ENCODE measurements at places on chromosomes 7 and 10.

- no peak for DNase-seq
Observed at GRCh38 chr7:45236666-45237065, 79.1 kb downstream of the RAMP3 start.

- DNase-seq, result no peak
Observed at GRCh38 chr7:22890773-22891172, 68.1 kb upstream of the TOMM7 start.

GRCh38 chr10:100025576-100025975 lies 15.8 kb upstream of the DNMBP start:
- peak; percentile 39 for DNase-seq

GRCh38 chr7:87253589-87254087 lies 34.1 kb upstream of the TMEM243 start:
- DNase-seq, result no peak

DNA sequence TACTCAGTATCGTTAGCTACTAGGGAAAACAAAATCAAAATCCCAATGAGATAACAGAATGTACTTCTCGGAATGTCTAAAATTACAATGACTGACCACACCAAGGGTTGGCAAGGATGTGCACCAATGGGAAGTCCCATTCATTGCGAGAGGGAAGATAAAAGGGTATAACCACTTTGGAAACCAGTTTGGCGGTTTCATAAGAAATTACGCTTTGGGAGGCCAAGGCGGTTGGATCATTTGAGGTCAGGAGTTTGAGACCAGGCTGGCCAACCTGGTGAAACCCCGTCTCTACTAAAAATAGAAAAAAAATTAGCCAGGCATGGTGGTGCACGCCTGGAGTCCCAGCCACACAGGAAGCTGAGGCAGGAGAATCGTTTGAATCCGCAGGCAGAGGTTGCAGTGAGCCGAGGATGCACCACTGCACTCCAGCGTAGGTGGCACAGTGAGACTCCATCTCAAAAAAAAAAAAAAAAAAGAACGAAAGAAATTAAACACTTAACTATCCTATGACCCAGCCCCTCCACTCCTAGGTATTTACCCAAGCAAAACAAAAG lies 7.6 kb downstream of the HACD1 start:
- peak; percentile 18 for DNase-seq

- no peak for DNase-seq
Observed at GRCh38 chr7:157488281-157488680, 151.5 kb downstream of the DNAJB6 start.

- no peak for DNase-seq
Observed at GRCh38 chr7:66669496-66669895, 40.8 kb downstream of the KCTD7 start.

DNA sequence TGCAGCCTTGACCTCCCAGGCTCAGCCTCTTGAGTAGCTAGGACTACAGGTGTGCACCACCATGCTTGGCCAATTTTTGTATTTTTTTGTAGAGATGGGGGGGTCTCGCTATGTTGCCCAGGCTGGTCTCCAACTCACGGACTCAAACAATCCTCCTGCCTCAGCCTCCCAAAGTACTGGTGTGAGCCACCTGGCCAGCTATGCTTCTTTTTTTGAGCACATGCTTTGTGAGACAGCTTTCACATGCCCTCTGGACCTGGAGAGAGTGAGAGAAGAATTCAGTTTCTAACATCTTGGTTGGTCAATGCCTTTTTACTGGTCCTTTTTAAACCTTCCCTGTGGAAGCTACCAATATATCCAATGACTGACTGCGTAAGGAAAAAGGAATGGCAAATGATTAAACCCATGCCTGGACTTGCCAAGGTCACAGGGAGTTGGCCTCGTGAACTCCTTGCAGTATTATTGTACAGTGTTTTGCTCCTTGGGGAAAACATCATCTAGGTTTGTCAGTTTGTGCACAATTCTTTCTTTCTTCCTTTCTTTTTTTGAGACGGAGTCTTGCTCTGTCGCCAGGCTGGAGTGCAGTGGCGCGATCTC lies 6.2 kb upstream of the FOXK1 start:
- DNase-seq, result no peak

GRCh38 chr10:94251568-94251967 lies 111.2 kb downstream of the NOC3L start:
- no peak for DNase-seq

- no peak for DNase-seq
Observed at GRCh38 chr7:87600130-87601124, at the start of gene ABCB1. Gene ABCB1 (minus strand): TSS chr7:87600884. CDS start chr7:87600184, 700 bp downstream.

GRCh38 chr7:114062810-114063209 lies 144.0 kb upstream of the PPP1R3A start:
- peak; percentile 3 for DNase-seq

- DNase-seq, result no peak
Observed at GRCh38 chr10:85849315-85849714, 517.3 kb downstream of the GRID1 start.

GRCh38 chr7:110105840-110106239 lies 985.1 kb upstream of the LRRN3 start:
- no peak for DNase-seq

DNA sequence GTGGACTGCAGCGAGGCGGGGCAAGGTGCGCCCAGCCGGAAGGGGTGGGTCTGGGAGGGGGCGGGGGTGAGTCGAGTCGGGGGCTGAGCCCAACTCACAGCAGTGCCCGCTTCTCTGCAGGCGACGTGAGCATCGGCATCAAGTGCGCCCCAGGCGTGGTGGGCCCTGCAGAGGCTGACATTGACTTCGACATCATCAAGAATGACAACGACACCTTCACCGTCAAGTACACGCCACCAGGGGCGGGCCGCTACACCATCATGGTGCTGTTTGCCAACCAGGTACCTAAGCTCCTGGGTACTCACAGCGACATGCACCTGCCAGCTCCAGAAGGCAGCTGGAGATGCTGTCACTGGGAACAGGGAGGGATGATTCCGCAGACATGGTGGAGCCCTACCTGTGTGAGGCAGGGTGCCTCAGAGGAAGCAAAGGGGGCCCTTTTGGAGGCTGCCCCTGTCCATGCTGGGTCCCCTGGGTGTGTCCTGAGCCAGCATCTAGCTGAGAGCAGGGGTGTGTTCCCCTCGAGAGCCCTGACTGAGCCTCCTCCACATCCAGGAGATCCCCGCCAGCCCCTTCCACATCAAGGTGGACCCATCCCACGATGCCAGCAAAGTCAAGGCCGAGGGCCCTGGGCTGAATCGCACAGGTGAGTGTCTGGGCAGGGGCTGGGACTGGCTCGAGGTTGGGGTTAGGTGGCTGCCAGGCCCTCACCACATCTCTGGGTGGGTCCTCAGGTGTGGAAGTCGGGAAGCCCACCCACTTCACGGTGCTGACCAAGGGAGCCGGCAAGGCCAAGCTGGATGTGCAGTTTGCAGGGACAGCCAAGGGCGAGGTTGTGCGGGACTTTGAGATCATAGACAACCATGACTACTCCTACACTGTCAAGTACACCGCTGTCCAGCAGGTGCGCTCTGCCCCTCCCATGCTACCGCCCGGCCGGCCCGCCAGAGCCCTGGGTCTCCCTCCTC lies 12.8 kb downstream of the FLNC start:
- no peak for DNase-seq

DNA sequence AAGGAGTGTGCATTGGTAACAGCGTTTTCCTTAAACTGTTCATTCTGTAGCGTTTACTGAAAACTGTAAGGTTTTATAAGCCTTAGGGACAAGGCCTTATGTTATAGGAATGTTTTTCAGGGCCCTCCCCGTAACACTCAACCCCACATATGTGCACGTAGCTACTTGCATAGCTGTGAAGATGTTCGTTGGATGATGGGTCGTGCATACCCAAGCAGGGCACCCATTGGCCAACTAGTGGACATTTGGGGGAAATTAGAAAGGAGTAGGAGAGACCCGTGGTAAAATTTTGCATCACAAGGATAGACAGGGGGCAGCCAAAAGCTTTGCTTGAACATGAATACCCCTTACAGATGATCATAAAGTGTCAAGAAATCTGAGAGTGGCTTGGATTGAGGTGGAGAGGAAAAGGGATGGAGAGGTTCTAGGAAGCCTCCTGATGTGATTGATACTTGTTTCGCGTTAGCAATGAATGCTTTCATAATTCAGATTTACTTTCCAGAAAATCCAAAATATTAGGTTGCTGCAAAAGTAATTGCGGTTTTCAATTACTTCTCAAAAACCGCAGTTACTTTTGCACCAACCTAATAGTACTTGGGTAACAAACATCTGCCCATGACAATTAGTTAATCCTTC lies 878 bp downstream of the SEC61A2 start:
- peak; percentile 18 for DNase-seq

- DNase-seq, result no peak
Observed at GRCh38 chr7:84913731-84914130, 273.1 kb downstream of the SEMA3D start.

All from NCI-H2171 (cell line).